H9 (cell line): ENCODE measurements at places on chromosomes 12 and 14.

DNA sequence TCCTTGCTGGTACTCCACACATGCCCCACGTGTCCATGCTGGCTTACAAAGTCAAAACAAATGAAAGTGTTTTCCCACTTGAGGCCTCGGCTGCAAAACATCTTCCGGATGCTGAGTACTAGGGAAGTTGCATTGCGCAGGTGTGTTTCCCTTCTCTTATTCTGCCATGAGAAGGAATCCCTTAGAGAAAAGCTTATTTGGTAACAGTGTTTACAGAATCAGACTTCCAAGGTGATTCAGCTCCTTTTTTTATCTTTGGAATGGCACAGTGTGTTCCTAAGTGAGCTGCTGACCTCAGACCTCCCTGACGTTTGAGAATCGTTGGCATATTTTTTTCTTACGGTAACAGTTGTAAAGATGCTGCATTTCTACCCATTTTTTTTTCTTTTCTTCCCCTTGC lies 211.3 kb downstream of the ESR2 start:
- DNase-seq = no peak

GRCh38 chr14:61179061-61179690 lies 102.0 kb downstream of the TMEM30B start:
- DNase-seq = no peak

DNA sequence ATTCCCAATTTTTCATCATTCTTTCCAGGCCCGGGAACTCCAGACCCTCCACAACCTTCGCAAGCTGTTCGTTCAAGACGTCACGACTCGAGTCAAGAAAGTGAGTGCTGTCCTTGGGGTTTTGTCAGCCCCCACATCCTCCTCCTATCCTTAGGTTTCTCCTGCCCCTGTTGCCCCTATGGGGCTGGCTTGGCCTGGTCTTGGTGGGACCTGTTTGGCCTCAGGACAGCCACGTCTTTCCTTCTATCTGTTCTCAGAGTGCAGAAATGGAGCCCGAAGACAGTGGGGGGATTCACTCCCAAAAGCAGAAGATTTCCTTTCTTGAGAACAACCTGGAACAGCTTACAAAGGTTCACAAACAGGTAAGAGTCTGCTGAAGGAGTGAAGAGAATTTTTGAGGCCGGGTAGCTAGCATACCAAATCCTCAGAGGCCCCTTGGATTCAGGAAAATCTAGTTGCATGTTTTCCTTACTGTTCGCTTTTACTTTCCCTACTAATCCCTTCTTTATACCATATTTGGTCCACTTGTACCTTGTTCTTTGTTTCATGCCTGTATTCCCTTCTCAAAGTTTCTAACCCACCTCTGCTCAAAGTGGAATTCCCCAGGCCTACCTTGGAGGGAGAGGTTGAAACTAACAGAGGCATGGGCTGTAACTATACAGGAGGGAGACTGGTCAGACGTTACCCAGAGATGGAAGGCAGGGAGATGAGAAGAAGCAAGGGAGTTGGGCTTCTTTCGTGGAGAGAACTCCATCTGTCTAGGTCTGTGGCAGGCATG lies 12.8 kb upstream of the PIP4K2C start:
- no peak for DNase-seq

DNA sequence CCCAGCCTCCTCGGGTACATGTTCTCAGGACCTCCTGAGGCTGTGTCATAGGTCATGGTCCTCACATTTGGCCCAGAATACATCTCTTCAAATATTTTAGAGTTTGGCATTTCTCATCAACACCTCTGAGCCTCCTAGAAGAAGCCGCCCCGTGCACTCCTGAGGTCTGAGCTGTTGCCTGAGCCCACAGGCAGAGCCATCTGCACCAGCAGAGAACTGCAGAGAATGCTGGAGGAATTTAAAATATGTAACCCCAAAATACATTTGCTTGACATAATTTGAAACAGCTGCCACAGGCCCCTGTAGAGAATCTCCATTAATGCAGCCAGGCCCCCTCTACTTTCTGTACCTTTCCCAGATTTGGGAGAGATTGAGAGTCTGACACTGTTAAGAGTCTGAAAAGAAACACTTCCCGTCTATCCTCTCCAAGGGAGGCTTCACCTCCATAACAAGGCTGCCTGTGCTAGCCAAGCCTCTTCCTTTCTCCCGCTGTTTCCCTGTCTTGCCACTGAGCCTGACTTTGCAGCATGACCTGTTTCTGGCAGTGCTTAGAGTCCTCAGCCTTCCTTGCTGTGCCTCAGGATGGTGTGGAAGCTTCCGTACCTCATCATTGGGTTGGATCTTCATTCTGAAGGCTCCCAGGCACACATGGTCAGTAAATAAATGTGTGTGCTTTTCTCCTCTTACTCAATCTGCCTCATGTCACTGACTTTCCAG lies 95.4 kb upstream of the SFSWAP start:
- DNase-seq = no peak

DNA sequence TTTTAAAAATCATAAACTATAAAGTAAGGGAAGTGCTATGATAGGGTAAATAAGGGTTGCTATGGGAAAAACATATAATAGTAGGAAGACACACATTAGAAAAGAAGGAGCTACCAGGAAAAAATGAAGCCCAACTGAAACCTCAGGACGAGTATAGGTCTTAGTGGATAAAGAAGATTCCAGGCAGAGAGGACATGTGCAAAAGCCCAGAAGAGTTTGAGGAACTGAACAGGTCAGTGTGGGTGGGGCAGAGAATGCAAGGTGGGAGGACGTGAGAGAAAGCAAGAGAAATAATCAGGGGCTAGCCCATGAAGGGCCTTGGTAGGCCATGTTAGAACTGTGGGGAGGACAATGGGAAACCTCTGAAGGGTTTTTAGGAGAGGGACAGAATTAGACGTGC lies 109.5 kb downstream of the DENND5B start:
- DNase-seq = no peak

DNA sequence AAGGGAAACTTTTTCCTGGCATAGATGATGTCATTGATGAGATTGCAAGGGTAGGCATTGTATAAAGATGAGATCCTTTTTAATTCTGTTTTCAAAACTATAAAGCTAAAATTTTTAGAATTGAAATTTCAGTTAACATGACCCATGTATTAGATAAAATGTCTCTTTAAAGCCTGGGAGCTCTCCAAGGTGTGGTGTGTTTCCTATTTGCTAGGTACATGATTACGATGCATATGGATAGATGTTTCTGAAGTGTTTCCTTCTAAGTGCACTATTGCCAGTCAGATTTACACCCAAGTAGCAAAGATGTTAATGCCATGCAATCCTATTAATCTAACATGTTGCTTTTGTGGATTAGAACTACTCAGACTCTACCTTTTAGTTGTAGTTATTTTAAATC lies 834.7 kb downstream of the DIO2 start:
- DNase-seq = no peak

DNA sequence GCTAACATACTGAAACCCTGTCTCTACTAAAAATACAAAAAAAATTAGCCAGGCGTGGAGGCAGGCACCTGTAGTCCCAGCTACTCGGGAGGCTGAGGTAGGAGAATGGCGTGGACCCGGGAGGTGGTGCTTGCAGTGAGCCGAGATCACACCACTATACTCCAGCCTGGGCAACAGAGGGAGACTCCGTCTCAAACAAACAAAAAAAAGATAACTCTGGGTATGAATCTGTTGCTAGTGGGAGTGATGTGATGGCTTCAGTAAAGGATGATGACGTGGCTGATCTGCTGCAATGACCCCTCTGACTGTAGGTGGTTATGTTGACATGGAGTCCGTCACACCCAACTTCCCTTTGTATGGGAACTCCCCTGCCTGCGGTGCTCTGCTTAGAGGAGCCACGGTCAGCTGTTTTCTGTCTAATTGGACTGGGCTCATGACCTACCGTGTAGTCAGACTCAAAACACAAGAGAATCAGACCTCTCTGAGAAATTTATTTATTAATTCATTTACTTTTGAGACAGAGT lies 59.1 kb upstream of the MED13L start:
- no peak for DNase-seq
